ENCODE measurements at places on chromosomes 5 and 9.
A peak's percentile ranks its signal among the peaks of the same experiment; 100 is the strongest.

DNA sequence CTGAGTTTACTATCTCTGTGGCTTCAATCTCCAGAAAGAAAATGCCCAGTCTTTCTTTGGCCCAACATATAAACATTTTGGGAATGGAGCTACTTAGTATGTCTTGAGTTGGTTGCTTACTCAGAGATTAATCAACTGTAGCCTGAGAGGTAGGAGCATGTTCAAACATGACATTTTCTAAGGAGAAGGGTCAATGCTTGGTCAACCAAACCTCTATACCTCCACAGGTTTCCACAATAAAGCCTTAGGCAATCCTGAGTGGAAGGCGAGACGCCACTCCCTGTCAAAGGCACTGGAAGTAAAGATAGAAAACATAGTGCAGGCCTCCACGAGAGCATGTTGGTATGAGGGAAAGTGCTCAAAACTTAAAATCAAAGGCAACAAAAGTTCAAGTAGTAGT, 411.4 kb downstream of the KCTD16 start:
- no peak for DNase-seq

DNA sequence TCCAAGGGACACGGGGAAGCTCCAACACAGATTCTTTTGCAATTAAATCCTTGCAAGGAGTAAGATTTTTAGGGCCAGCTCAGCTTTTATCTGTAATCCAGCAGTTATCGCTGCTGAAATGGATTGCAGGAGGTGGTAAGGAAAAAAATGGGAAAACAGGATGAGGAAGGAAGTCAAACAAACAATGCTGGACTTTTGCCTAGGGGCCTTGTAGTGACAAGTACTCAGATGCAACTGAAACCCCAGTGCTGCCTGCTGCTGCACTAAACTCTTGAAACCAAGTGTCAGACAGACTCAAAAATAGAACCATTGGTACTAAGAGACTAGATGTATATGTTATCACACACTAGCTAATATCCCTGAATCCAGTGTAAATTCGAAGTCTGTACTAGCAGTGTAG, 309.2 kb downstream of the CTNND2 start:
- no peak for DNase-seq

GRCh38 chr9:97958812-97959511, 21.0 kb upstream of the HEMGN start:
- no peak for DNase-seq

DNA sequence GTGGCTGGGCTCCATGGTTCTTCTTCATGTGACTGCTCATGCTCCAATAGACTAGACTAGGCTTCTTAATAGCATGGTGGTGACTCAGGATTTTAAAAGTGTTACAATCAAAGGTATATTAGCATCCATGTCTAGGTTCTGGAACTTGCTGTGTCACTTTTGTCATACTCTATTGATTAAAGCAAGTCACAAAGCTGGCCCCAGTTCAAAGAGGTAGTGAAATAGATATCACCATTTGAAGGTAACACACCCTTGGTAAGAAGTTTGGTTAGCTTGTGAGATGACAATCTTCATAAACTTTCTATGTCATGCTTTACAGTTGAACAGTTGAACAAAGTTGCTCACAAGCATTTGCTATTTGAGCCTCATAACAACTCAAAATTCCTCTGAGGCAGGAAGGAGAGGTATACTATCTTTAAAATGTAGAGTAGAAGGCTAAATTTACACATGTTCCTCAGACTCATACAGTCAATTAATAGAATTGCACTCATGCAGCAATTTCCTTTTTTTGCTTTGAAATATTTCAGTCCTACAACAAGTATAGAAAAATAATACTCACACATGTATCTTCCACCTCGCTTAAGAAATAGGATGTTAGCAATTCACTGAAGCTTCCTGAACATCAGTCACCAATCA, 56.8 kb upstream of the TMEM252 start:
- no peak for DNase-seq

DNA sequence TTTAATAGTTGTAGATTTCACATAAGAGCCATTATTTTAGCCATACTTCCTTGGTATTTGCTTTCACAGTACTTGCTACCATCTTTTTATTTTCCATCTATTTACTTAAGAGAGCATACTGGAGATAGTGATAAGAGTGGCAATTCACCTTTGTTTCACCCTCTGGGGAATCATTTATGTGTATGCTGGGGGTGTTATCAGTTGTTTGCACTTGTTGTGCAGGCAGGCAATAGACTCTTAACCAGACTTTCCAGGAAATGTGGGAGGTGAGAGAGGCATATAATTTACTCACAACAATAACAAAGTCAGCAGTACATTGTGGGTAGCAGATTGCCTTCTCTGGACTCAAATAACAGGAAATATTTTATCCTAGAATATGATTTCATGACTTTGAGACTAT, 1018.3 kb downstream of the CDH12 start:
- DNase-seq, result no peak

- DNase-seq, result no peak
These were observed 6.1 kb upstream of the CFAP157 start for GRCh38 chr9:127700594-127701255.

- peak; percentile 29 for DNase-seq
These were observed at the start of gene HCN1 for GRCh38 chr5:45696206-45696836. HCN1 (minus strand) TSS chr5:45696380.

DNA sequence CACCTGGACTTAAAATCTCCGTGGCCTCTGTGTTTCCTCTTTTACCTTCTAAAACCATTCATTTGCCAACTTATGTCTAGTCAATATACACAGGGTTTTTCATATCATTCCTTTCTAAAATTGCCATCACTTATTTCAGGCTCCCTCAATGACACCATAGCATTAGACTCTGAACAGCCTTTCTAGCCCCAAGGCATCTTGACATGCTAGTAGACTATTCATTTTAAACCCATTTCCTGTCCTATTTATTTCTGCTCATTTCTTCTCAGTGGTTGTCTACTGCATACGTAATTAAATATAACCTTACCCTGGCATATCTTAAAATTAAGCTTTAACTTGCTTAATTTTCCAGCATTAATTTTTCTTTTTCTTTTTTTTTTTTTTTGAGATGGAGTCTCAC, 83.2 kb downstream of the PHAX start:
- DNase-seq, result no peak

DNA sequence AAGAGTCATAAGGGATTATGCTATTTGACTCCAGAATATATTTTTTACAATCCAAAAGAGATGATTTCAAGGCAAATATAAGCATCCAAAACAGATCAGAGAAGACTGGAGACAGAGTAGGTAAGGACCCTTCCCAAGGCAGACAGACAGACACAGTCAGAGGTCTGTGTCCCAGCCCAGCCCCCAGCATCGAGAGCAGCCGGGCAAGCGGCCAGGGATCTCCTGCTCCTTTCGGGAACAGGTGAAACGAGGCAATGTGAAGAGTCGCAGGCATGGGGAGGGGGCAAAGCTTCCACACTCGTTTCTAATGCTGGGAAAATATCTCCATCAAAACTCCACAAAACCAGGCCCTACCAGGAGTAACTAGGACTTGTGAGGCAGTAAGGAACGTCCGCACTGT, 5.8 kb downstream of the PAEP start:
- DNase-seq, result no peak

DNA sequence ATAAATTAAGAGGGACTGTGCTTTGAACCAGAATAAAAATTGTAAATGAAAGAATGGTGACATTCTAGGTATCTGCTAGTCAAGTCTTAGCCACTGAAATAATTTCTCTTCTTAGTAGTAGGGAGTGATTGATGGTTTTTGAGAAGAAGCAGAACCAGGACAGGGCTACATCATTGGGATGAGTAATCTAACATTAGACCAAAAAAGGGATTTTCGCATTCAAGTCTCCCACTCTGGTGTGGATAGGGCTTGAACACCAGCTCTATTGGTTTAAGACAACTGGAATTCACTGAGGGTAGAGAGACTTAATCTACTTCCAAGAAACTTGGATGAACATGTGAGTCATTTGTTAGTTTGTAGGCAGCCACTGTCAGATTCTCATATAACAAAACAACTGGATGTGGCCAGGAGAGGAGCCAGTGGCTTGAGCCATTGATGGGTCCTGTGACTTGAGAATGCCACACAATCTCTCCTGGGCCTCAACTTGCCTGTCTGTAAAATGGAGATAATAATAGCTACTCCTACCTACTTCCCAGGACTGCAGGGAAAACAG, 16.6 kb downstream of the FAT2 start:
- DNase-seq, result no peak

- no peak for DNase-seq
These were observed 278.4 kb downstream of the NSG2 start for GRCh38 chr5:174323878-174324281.

DNA sequence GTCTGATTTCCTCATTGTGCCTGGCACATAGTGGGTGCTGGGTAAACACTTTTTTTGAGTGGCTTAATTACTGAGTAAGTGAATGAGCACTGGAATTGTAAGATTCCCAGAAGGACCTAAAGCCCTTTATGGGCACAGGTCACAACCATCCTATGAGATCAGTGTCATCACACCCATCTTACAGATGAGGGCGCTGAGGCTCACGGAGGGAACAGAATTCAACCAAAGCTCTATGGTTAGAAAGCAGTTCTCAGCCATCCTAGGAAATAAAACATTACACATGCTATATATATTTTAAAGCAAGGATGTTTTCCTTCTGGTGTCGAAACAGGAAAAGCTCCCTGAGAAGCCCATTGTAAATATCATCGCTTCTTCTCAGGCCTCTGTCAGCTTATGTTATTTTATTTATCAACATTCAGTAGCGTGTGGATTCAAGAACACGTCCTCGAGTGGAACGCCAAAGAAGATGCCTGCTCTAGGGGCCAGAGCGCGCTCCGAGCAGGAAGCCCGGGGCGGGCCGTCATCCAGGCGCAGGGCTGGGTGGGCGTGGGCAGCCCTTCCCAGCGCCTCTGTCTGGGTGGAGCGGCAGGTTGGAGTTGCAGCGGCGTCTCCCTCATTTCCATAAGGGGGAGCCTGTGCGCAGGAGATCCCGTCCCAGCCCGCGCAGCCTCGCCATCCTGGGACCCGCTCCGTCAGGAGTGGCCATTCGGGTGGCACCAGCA, 155.8 kb upstream of the SMIM23 start:
- DNase-seq, result no peak

- no peak for DNase-seq
These were observed 82.9 kb downstream of the RAPGEF1 start for GRCh38 chr9:131657037-131657377.

DNA sequence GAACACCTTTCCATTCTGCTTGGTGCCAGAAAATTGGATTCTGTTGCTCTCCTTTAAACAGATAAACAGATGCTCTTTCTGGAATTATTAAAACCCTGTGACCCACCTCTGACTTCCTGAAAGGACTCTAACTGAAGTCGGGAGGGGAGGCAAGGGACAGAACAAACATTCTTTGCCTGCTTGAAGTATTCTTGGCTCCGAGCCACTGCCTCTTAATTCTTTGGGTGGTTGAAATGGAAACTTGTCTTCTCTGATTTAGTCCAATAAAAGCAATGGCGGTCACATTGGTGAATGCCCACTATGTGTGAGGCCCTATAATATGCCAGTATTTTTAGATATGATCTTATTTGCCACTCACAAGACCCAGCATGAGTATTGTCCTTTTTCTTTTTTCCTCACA, 236.8 kb downstream of the SLIT3 start:
- no peak for DNase-seq

- DNase-seq, result no peak
These were observed 152.3 kb downstream of the GAS1 start for GRCh38 chr9:86795047-86795442.

DNA sequence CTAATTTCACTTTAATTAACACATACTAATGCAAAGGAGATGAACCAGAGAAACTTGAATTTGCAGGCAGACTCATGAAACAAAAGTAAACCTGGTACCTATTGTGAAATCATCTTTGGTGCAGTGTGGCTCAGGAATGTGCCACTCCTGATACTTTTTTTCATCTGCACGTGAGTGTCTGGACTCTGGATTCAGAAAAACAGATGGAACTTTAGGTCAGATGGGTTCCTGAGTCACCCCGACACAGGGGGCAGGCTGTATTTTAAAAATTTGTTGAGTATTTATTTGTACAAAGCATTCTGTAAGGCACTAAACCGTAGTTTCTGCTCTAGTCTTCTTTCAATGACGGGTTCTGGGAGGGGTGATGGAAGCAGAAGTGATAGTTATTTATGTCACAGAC, 52.2 kb upstream of the TUT7 start:
- DNase-seq, result no peak

DNA sequence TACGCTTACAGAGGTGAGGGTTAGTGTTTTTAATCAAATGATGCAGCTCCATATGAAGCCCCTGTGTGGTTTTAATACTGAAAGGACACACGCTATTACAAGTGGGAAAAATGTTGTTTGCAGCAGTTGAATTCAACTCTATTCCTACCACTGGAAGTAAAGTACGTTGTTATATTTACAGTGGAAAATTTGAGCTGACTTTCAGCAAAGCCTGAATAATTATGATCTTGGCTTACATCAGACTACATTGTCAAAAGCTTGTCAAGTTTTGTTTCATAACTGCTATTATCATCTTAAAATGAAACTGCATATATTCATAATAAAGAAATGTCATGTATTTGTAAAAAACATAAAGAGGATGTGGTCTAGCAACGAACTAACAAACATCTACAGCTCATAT, 818.5 kb downstream of the SEMA5A start:
- no peak for DNase-seq

GRCh38 chr5:66494437-66494836, 101.8 kb upstream of the MAST4 start:
- DNase-seq, result no peak

- no peak for DNase-seq
These were observed 39.6 kb downstream of the PDCD1LG2 start for GRCh38 chr9:5549658-5550650.

GRCh38 chr5:52947208-52947607, 41.9 kb upstream of the ITGA2 start:
- DNase-seq, result no peak

GRCh38 chr5:38925154-38925925, 79.5 kb downstream of the OSMR start:
- DNase-seq, result no peak

GRCh38 chr9:75890472-75891276, at the start of gene PCSK5:
PCSK5 (plus strand) TSS chr9:75890673; CDS start chr9:75891182, 509 bp downstream.
- peak; percentile 51 for DNase-seq

DNA sequence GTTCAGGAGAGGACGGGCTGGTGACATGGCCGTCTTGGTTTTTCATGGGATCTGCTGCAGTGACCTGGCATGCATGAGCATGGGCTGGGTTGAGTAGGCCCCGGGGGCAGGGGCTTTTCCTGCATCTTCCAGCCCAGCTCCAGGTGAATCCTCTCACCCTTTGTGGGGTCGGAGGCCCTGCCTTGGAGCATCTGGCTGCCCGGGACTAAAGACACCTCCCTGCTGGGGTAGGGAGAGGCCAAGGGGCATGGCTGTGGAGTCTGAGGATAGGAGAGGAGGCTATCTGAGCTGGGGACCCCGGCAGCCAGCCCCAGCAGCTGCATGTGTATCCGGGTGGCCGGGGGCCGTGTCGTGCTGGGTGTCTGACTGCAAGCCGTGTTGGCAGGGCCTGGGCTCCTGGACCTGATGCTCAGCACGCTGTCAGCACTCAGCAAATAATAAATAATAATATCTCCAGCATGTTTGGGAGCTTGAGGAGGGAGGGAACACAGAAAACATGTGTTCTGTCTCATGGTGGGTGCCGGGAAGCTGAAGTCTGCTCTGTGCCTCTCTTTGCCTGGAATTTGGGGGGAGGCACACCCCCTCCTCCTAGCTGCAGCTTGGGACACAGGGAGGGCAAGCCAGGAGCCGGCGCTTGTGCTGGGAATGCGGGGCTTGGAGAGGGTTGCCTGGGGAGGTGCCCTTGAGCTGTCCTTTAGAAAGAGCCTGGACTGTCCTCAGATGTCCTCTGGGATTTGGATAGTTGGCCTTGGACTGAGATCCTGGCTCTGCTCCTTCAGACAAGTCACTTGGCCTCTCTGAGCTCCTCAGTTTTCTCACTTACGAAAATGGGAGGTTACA, 28.4 kb upstream of the PITX1 start:
- DNase-seq, result no peak

Data from activated CD4-positive, CD25-positive, alpha-beta regulatory T cell treated with anti-CD3 and anti-CD28 coated beads, Interleukin-2, amount 50 U/mL, for 72 hours (primary cell).